ENCODE measurements at places on chromosomes 4 and X. TPM values are rescaled to one million over a fixed set of nuclear protein-coding genes. Genes with fewer than 3 reads are reported as not detected.

The NAT8L gene
- polyA plus RNA-seq: 1.5 TPM

The TMEM156 gene
- polyA plus RNA-seq: not detected

The SASH3 gene
- 0.31 TPM for polyA plus RNA-seq

The USP27X gene
- 1.0 TPM for polyA plus RNA-seq

The CXCL3 gene
- 77.1 TPM for polyA plus RNA-seq

The GPR119 gene
- 0.39 TPM for polyA plus RNA-seq

The TMEM164 gene
- 3.1 TPM for polyA plus RNA-seq

The PCDH7 gene
- polyA plus RNA-seq: 34.0 TPM

The F8A1 gene
- polyA plus RNA-seq: 33.8 TPM

The PGAM4 gene
- polyA plus RNA-seq: not detected

The GIMD1 gene
- not detected for polyA plus RNA-seq

The IGSF1 gene
- polyA plus RNA-seq: 7.1 TPM

The TEX13D gene
- not detected for polyA plus RNA-seq

The HMX1 gene
- not detected for polyA plus RNA-seq

The FAAH2 gene
- polyA plus RNA-seq: 5.4 TPM

The MAGEA2 gene
- 0.39 TPM for polyA plus RNA-seq

The NUDT10 gene
- polyA plus RNA-seq: 4.6 TPM

The ZGRF1 gene
- polyA plus RNA-seq: 1.2 TPM

The SPARCL1 gene
- 15.7 TPM for polyA plus RNA-seq

The TRIM61 gene
- polyA plus RNA-seq: 0.16 TPM

The TFE3 gene
- polyA plus RNA-seq: 59.8 TPM

The HAND2 gene
- polyA plus RNA-seq: 141 TPM

The C4orf54 gene
- polyA plus RNA-seq: not detected

The NUP62CL gene
- polyA plus RNA-seq: 1.7 TPM

The CXCL6 gene
- polyA plus RNA-seq: 4.4 TPM

The TLR2 gene
- 1.7 TPM for polyA plus RNA-seq

The HSFX2 gene
- 1.1 TPM for polyA plus RNA-seq

The PCDH18 gene
- polyA plus RNA-seq: 17.2 TPM

The OFD1 gene
- polyA plus RNA-seq: 23.5 TPM

The TRIM75 gene
- not detected for polyA plus RNA-seq

The JCHAIN gene
- not detected for polyA plus RNA-seq

The DNAAF6 gene
- not detected for polyA plus RNA-seq

The SPANXD gene
- polyA plus RNA-seq: not detected

The MID1IP1 gene
- polyA plus RNA-seq: 55.7 TPM

The ETNPPL gene
- 0.79 TPM for polyA plus RNA-seq

The ARX gene
- polyA plus RNA-seq: 0.29 TPM

The OTC gene
- 10.1 TPM for polyA plus RNA-seq

The ANKRD50 gene
- 7.3 TPM for polyA plus RNA-seq

The MAGEB17 gene
- 0.29 TPM for polyA plus RNA-seq

The CHRDL1 gene
- 0.56 TPM for polyA plus RNA-seq

The FSTL5 gene
- not detected for polyA plus RNA-seq

The FOXR2 gene
- not detected for polyA plus RNA-seq

The LARP7 gene
- polyA plus RNA-seq: 42.8 TPM

The MAGEB4 gene
- polyA plus RNA-seq: not detected

The PGM2 gene
- 14.8 TPM for polyA plus RNA-seq

The CT47A7 gene
- polyA plus RNA-seq: not detected

The ZNF732 gene
- not detected for polyA plus RNA-seq

The LGI2 gene
- polyA plus RNA-seq: 0.89 TPM

The GRIA3 gene
- polyA plus RNA-seq: 5.0 TPM

The DGAT2L6 gene
- polyA plus RNA-seq: 0.16 TPM
